ENCODE measurements at places on chromosomes 7 and 10.

- DNase-seq: no peak
These were observed 23.1 kb downstream of the KIF5B start for GRCh38 chr10:32033171-32033570.

DNA sequence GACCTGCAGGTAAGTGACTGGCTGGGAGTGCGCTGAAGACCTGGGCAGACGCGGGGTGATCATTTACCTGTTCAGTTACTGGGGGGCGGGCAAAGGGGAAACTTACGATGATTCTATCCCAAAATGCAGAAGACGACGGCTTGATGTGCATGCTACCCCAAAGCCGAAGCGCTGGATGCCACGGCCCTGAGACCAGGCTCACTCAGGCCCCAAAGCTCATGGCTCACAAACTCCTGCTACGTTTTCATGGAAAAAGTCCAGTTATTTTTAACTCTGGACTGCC lies 200.6 kb downstream of the DIP2C start:
- DNase-seq: no peak

- DNase-seq: peak; percentile 34
These were observed 137.5 kb downstream of the IMMP2L start for GRCh38 chr7:111424768-111425167.

GRCh38 chr7:77182261-77182660 lies 17.4 kb downstream of the FGL2 start:
- DNase-seq: no peak

DNA sequence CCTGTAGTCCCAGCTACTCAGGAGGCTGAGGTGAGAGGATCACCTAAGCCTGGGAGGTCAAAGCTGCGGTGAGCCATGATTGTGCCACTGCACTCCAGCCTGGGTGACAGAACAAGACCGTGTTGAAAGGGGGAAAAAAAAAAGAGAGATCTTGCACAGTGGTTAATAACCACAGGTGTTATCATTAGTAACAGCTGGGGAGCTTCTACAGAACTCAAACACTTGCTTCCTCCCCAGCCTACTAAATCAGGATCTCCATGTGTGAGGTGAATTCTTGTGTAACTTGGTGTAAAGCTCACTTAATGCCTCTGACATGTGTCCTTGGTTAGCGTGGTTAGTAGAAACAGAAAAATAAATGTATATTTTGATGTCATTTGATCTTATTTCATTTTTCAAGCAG lies 43.9 kb upstream of the BMS1 start:
- no peak for DNase-seq

- DNase-seq: no peak
These were observed 200.2 kb downstream of the ZNF438 start for GRCh38 chr10:30831426-30831825.

DNA sequence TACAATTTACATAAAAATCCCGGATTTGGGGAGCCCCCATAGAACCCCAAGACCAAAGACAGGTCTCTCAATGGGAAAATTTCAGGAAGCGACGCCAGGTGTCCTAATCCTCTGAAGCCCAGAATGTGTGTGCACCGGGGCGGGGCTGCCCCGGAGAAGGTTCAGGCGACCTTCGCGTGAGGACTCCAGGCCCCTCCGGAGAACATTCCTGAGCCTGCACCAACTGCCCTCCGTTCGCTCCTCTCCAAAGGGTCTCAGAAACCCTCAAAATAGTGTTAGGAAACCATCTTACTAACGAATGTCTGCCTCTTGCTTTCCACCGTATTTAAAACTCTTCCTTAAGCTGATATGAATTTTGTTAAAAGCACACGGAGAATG lies 78.5 kb upstream of the INSIG1 start:
- DNase-seq: no peak

DNA sequence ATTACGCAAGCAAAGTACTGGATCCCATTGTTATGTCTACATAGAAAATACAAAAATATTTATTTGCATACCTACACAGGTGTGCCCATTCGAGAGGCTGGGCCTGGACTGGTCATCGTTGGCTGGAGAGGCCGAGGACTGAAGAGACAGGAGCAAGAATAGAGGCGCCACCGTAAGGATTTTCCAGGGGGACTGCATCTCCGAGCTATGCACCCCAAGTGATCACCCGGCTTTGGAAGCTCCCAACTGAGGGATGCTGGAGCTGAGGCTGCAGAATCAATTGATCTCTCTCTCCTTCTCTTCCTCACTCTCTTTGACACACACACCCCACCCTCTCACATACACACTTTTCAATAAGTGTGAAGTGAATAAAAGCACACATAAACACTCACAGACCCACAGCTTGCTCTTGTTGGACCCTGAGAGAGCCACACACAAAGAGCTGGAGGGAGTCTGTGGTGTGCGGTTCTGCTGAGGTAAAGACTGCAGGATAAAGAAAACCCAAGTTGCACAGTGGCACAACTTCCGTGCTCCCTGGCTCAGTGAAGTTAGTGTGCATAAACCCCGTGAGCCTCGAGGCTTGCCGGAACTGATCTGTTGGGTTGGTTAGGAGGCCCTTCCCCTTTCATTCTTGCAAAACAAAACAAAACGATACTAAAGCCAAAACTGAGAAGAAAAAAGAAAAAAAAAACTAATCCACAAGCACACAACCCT lies at the start of gene AOAH:
Gene AOAH, minus strand, starts transcription at position 544 of the 714 bp plus-strand sequence. Its CDS starts 346 bp downstream, at position 198.
- DNase-seq: no peak
